ENCODE measurements at places on chromosomes 11 and 22.

DNA sequence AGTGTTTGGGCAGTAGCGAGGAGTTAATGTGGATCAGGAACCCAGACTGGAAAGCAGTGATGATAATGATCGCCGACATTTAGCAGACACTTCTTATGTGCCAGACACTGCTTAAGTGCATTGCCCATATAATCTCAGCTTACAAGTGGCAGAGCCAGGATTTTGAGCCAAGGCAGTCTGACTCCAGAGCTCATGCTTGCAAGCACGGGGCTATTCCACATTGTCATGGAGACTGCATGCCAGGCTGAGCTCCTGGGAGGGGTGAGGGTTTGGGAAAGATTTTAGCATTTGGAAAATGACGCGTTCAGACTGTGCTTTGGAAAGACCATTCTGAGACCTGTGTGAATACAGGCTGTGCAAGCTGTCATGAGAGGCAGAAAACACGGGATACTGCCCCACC, 302.7 kb downstream of the DDX10 start:
- no peak for DNase-seq

DNA sequence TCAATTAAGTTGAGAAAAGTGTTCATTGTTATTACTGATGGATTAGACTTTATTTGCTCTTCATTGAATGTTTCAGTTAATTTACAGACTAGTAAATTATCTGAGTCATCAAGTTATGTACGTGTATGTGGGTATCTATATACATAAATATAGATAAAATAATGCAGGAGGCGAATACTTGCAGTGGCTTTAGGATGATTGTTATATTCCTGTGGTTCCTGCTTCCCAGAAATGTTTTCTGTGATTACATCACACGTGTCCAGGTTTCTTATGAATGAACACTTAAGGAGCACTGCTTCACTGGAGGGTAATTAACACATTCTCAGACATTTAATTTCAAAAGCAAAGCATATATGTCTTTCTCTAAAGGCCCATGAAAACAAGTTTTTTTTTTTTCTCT, 28.4 kb downstream of the YAP1 start:
- DNase-seq = peak; percentile 98

- no peak for DNase-seq
Measured at GRCh38 chr11:32149748-32150147, 58.9 kb downstream of the RCN1 start.

- DNase-seq = no peak
Measured at GRCh38 chr11:73452726-73453125, 76.5 kb downstream of the RELT start.

DNA sequence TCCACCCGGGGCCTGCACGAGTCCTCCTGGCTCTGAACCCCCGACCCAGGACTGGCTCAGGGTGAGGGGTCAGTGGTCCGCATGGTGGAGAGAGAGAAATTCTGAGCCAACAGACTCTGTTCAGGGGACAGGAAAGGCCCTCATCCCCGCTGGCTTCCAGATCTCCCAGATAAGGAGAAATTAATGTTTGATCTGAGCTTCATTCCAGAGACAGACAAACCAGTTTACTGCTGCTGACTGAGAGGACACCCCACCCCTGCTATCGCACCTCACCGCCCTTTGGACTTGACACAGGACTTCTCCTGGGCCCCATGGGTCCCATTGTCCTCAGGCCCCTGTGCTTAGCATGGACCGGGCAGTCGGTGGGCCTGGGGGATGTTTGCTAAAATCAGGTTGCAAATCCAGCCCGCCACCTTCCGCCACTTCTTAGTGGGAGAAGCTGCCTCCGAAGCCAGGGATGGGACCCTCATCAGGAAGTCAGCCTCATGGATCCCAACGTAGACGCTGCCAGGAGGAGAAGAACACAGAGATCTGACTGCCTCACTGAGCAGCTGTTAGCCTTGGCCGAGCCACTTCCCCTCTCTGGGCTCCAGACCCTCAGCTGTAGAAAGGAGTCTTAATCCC, 11.2 kb upstream of the UPK3A start:
- DNase-seq = no peak

- no peak for DNase-seq
Measured at GRCh38 chr11:69167916-69168691, 12.4 kb downstream of the SMIM38 start.

DNA sequence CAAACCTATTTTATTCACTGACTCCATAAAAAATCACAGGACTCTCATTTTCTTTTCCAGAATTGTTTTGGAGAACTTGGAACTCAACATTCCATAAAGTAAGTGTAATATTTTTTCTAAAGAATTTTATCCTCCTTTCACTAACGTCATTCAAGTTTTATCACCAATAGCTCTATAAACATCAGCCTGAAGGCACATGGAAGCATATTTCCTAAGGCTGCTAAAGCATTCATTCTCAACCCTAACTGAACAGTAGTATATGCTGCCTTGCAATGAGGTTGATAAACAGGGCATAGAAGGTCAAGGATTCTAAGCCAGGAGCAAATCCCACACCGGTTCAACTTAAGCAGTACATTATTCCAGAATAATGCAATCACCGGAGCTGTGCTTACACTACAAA, 273.9 kb downstream of the RAB38 start:
- no peak for DNase-seq

DNA sequence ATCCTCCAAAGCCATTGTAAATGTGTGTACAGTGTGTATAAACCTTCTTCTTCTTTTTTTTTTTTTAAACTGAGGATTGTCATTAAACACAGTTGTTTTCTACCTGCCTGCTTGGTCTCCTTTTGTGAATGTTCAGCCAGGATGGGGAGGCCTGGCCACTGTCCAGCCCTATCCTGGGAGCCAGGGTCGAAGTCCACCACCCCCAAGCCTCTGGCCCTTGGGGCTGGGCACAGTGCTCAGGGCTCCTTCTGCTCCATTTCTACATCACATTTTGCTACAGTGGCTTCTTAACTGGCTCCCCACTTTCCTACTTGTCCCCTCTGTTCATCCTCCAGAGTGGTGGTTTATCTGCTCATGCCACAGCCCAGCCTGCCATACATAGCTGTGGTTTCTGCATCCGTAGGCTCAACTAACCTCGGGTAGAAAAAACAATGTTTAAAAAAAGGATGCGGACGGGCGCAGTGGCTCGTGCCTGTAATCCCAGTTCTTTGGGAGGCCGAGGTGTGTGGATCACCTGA, 2.5 kb upstream of the SMARCB1 start:
- no peak for DNase-seq

DNA sequence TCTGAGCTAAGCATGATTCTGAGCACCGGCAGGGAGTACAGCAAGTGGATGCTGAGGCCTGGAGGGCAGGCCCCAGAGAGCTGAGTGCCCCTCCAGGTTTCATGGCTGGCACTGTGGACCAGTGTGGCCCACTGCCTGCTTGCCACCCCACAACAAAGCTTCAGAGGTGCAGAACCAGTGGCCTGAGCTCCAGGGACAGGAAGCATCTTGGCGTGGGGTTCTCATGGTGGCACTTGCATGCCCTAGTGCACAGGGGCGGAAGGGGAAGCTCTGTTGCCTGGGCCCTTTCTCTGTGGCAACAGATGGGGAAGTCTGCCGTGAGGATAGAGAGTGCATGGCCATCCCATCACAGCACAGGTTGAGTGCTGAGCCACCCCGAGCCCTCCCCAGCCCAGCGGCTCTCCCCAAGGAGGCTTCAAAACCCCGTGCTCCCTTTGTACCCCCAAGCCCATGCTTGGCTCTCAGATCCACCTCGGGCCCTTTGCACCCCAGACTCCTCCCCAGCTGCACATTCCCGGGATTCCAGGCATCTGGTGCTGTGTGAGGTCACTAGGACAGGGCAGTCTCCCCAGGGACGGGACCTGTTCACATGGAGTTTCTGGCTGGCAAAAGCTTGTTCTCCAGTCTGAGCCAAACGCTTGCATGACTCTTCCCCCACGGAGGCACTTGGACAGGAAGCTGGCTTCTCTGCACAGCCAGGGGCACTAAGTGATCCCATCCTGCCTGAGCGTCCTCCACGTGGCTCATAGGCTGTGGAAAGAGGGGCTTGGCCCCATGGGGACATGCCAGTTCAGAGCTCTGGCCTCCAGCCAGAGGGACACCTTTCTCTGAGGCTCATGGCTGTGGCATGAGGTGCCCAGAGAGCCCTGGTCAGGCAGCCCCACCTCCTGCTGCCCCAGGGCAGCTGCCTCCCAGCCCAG, 4.2 kb downstream of the SLC25A1 start:
- DNase-seq = no peak

- DNase-seq = no peak
Measured at GRCh38 chr22:37320726-37321677, 38.7 kb downstream of the CYTH4 start.

DNA sequence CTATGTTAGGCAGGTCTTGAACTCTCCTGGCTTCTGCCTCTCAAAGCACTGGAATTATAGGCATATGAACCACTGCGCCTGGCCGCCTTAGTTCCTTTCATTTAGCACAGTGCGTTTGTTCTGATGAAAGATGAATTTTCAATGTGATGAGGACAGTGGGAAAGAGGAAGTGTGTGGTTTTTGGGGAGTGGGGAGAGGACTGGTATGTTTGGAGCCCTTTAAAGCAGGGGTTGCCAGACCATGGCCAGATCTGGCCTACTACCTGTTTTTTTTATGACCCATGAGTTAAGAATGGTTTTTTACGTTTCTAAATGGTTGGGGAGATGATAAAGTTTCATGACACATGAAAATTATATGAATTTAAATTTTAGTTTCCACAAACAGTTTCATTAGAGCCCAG, 12.5 kb downstream of the ATXN10 start:
- DNase-seq = no peak

DNA sequence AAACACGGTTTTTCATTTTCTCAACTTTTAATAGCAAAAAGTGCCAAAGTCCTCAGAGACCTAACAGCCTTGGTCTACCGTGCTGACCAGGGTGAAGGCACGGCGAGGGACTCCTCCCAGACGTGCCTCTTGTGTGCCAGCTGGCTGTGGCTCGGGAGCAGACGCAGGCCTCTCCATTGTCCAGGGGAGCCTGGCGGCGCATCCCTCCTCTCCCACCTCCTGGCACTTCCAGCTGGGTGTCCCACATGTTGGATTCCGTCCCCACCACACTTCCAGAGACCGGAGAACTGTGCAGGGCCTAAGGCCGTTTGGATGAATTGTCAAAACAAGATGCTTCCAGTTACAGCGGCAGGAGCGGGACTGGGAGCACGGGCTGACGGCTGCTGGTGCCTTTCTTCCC, 11.6 kb downstream of the CDPF1 start:
- no peak for DNase-seq

DNA sequence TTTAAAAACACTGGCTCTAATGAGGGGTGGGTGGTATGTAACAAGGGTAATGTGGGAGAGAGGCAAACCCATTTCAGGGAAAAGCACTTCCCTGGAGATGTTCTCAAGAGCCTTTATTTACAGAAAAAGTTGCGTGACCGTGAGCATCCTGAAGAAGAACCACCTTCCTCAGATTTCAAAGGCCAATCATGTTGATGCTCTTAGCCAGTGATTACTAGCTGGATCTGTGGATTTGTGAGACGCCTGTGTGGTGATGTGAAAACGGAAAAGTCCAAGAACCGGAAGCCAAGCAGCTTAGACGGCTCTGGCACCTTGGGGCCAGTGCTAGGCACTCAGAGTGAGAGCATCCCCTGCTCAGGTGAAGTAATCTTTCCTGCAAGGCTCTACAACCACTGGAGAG, 12.6 kb upstream of the UBASH3B start:
- DNase-seq = no peak

DNA sequence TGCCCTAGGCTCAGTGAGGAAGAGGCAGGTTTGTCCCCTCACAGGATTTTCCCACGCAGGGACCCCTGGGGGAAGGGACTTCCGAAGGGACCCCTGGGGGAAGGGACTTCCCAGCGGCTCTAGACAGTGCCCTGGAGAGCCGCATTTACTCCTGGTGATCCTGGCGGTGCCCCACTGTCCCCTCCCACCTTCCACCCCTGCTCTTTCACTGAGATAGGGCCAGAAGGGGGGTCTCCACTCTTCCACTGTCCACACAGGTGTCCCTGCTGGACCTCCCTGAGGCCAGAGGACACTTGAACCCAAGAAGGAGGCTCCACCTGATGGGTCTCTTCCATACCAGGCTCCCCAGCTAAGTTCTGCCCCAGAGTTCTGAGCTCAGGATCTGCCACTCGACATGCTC, 1333.9 kb downstream of the BRD1 start:
- no peak for DNase-seq

- DNase-seq = no peak
Measured at GRCh38 chr11:78344676-78345075, 72.9 kb downstream of the GAB2 start.

- DNase-seq = no peak
Measured at GRCh38 chr11:4211991-4212390, 117.4 kb downstream of the RRM1 start.

DNA sequence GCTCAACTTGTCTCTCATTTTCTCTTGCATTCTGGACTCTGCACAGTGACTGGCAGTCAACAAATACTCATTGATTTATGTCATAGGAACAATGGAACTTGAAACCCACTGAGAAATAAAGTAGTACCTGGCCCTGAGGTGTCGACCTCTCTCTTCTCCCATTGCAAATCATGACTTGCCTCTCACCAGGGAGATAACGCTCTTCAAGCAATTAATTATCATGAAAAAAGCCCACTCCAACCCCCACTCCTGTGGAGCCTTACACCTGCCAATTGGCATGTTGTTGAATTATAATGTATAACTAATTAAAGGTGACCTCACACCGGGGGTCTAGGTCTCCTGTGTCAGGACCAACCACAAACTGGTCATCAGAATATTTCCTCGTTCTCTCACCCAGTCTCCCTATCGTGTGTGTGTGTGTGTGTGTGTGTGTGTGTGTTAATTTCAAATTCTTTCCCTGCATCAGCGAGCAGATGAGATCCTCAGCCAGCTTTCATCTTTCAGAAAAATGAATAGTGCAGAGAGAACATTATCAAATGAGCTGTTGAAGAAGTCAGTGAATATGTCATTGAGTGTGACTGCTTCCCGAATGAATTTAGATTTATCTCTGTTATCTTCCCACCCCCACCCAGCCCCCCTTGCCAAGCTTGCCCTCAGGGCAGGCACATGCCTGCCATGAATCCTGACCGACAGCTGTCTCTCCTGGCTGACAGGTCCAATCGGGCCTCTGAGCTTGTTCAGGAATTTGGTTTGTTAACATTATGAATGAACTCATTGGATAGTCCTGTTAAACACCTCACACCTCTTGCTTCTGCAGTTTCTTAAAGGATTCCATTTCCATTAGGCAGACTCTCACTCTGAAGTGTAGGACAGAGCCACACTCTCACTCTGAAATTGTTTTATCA, 357.4 kb downstream of the INSC start:
- DNase-seq = no peak

DNA sequence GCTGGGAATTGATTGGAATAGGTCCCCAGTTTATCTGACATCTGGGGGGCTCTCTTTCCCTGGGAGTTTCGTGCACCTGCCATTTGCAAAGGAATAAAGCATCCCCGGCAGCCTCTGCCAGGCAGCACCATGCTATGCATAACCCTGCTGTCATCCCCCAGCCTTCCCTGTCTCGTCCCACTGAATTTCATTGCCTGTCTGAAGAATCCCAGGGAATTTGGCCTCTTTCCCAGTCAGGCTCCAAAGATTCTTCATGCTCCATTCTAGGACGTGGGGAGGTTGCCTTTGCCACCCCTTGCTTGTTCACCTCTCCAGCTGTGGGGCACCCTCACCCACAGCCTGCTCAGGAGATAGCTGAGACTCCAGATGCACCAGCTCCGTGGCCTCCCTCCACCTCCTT, 195.1 kb upstream of the TBCEL start:
- DNase-seq = no peak

- DNase-seq = no peak
Measured at GRCh38 chr11:95241681-95242081, 10.7 kb upstream of the SESN3 start.

Data from fibroblast of skin of left quadriceps (primary cell).